ENCODE measurements at places on chromosomes 16 and 17. TPM values are rescaled to one million over a fixed set of nuclear protein-coding genes. Genes with fewer than 3 reads are reported as not detected.

DNA sequence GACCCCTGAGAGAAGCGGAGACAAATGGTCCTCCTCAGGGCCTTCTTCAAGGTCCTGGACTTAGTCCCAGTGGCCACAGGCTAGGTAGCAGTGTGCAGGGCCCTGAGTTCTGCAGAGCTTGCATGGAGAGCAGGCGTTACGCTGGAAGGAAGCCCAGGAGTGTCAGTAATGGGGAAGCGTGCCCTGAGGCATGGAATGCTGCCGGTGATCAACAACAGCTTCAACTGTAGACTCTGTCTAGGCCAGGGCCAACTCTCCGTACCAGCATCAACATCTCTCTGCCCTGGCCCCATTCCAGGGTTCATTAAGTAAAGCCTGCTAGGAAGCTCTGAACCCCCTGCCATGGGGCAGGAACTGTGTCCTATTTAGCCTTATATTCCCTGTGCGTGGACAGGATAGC is 568 bp upstream of the TNK1 start:
- DNase-seq = no peak

DNA sequence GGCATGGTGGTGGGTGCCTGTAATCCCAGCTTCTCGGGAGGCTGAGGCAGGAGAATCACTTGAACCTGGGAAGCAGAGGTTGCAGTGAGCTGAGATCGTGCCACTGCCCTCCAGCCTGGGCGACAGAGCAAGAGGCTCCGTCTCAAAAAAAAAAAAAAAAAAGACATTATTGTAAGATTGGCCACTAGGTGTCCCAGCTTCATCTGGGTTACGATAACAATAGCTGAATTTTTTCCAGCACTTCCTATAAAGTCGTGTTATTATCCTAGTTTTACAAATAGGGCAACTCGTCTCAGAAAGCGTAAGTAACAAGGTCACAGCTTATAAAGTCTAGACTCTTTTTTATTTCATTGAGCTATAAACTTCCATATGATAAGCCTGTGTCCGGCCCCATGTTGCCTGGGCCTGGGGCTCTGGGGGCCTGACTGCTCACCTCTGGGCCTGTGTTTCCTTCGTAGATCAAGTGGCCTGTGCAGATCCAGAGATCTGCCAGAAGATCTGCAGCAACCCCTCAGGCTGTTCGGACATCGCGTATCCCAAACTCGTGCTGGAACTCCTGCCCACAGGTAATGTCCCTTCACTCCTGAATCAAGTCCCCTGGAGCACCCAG is 60.5 kb downstream of the SLC5A11 start:
- DNase-seq = no peak

DNA sequence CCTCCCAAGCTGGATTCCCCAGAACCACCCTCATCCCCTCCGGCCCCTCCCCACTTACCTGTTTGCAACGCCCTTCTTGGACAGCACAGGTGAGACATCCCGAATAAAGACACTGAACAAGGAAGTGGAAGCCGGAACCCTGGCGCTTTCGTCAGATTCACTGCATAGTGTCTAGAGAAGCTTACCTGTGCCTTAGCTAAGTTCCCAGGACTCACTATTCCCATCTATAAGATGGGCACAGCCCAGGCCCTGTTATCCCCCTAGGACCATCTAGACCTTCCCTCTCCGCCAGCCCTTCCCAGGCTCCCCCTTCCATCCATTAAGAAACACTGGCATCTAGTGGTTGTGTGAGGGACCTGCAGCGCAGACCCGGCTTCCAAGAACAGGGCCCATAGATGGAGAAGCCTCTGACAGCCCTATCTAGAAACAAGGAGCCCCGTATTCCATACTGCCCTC is 26.9 kb upstream of the RPL38 start:
- DNase-seq = peak; percentile 86

GRCh38 chr17:68867759-68868516 is 87.3 kb downstream of the ABCA8 start:
- no peak for DNase-seq

GRCh38 chr17:81398832-81399411 is 3.7 kb downstream of the BAHCC1 start:
- no peak for DNase-seq

- peak; percentile 96 for DNase-seq
Measured at GRCh38 chr17:44911133-44912001, 3.9 kb downstream of the GFAP start.

DNA sequence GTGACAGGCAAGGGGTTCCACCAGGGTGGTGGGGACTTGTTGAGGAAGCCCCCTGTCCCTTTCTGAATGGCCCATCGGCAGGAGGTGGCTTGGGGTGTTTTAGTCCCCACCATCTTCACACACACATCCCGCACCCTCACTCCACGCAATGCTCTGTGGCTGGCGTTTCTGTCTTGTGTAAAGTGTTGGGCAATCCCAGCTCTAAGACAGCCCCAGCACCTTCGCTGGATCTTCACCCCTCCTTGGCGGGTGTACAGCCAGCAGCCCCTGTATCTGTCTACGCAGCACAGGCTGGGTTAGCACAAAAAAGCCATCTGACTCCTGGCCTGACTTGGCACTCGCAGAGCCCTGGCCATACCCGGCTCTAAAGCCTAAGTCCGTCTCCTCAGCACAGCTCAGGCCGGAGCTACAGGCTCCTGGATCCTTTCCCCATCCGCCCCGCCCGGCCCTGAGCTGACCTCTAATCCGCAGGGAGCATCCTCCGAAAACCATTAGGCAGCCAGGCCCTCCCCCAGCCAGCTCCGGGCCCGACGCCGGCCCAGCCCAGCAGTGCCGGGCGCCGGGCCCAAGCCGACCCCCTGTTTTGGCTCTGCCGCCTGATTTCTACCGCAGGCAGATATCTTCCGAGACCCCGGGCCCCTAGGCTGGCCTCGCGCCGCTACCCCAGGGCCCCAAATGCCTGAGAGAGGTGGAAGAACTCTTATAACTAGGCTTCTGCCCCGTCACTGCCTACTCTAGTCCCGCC is 42.4 kb upstream of the TAC4 start:
- peak; percentile 92 for DNase-seq

- DNase-seq = peak; percentile 63
Measured at GRCh38 chr17:45149669-45150664, 1.7 kb downstream of the HEXIM1 start.

DNA sequence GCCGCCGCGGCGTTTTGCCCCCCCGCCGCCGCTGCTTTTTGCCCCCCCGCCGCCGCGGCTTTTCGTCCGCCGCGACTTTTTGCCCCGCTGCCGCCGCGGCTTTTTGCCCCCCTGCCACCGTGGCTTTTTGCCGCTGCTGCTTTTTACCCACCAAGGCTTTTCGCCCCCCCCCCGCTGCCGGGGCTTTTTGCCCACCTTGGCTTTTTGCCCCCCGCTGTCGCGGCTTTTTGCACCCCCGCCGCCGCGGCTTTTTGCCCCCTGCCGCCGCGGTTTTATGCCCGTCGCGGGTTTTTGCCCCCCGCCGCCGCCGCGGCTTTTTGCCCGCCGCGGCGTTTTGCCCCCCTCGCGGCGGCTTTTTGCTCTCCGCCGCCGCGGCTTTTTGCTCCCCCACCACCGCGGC is 1343.0 kb downstream of the TP53TG3F start:
- DNase-seq = peak; percentile 4

GRCh38 chr17:31806921-31807320 is 52.1 kb downstream of the COPRS start:
- DNase-seq = no peak

GRCh38 chr16:86806838-86807351 is 228.5 kb downstream of the FOXL1 start:
- DNase-seq = peak; percentile 77

- DNase-seq = peak; percentile 98
Measured at GRCh38 chr16:85275533-85276249, 163.4 kb upstream of the CIBAR2 start.

- no peak for DNase-seq
Measured at GRCh38 chr17:28327031-28327607, 8.1 kb downstream of the TMEM97 start.

DNA sequence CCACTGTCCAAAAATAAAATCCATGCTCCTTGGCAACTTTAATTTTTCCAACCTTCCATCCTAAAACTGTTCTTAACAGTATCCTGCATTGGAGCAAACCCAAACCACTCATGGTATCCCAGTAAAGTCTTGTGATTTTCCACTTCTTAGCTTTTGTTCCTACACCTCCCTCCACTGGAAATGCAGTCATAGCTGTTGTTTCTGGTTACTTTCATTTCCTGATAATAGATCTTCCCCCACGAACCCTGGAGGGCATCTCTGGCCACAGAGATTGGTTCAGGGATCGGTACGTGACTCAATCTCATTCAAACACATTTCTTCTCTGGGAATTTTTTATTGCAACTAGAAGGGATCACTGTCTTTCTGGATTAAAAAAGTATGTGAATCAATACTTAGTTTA is 276.0 kb downstream of the GRIN2A start:
- DNase-seq = no peak

GRCh38 chr17:34411646-34412421 is 48.8 kb upstream of the CCL1 start:
- no peak for DNase-seq

- peak; percentile 98 for DNase-seq
Measured at GRCh38 chr16:85253084-85253941, 141.0 kb upstream of the CIBAR2 start.

DNA sequence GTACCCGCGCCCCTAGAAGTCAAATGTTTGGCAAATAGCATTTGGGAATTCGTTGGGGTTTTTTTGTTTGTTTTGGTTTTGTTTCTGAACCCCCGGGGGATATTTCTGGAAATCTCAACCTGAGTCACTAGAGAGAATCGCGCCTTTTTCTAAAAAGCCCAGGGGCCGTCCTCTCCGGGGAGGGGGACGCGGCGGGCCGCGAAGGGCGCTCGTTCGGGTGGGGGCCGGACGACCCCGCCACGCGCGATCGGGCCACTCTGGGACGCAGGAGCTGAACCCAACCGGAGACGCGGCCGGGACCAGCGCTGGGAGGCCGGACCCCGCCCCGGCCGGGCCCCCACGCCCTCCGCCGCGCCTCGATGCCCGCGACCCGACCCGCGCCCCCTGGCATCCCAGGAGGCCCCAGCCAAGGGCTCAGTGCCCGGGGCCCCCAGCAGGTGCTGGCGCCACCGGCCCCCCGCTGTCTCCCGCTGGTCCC is 302 bp downstream of the LITAF start:
- DNase-seq = no peak

DNA sequence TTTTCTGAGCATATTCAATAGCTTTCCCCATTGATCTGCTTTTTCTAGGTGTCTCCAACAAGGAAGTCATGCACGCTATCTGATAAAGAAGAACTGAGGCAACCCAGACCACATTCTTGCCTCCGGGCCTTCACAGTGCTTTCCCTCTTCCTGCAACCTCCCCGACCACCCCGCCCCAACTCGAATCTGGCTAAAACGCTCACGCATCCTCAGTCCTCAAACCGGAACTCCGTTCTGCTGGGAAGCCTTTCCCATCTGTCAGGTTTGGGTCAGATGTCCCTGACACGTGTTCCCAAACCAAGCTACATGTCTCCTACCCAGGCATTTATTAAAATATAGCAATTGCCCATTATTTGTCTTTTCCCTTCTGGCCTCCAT is 112.7 kb downstream of the VPS53 start:
- DNase-seq = no peak

DNA sequence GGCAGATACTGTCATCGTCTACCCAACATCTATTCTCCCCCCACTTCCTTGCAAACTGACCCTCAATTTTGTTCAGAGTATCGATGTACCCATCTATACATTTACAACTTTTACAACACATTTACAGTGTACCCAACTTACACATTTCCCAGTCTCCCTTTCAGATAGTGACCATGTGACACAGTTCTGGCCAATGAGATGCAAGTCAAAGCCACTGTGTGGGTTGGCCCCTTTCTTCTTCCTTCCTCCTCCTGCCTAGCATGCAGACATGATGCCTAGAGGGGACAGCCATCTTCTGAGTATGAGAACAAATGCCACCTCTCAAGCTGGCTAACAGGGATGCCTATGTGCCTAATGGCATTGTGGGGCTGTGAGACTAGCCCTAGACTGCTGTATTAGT is 11.3 kb upstream of the NFAT5 start:
- DNase-seq = no peak

DNA sequence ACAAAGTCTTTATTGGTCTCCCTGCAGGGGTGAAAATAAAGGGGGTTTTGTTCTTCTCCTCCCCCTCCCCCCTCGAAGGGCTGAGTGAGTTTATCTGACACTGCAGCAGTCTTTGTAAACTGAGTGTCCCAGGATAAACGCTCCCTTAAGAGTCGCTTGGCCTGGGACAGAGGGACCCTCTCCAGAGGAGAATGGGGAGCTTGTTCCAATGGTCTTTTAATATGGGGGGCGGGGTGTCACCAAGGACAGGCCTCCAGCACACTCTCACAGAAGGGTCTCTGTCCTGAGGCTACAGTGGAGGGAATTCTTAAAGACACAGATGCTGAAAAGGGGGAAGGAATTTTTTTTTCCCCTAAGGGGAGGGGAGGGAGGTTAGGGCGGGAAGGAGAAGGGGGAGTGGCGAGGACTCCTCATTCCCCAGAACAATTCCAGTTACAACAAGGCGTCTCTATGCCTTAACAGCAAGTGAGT is 455.5 kb downstream of the SOX9 start:
- peak; percentile 82 for DNase-seq

- no peak for DNase-seq
Measured at GRCh38 chr17:60630352-60630751, 30.4 kb downstream of the PPM1D start.

- DNase-seq = no peak
Measured at GRCh38 chr17:39705786-39706348, 6.0 kb downstream of the ERBB2 start.

DNA sequence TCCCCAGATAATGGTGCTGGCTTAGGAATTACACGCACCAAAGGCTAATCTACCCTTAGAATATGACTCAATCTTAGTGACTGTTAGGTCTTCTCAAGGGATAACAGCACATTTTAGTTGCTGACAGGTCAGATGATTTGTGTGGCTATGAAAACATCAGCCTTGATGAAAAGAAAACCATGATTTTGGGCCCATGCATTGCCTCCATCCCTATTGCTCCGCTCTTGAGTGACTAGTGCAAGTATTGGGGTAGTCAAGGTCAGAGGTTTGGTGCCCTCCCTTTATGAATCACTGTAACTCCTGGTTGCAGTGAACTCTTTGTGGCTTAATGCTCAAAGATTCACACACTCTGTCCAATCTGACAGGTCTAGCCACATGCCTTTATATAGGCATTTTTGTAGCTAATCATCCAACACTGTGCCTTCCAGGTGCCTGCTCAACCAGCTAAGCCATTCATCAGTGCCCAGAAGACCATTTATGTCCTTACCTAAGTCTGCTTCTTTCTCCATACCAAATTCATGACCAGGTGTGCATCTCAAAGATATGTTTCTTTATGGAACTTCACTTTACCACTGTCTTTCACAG is 251.6 kb downstream of the KCNJ2 start:
- DNase-seq = no peak

- no peak for DNase-seq
Measured at GRCh38 chr17:35641032-35641431, 53.9 kb downstream of the AP2B1 start.

SHISA9 gene
- total RNA-seq = 11.6 TPM

ZG16B gene
- total RNA-seq = not detected

HSD11B2 gene
- 35.1 TPM for total RNA-seq

CBLN1 gene
- 2.5 TPM for total RNA-seq

NOD2 gene
- total RNA-seq = 0.33 TPM

ATAD5 gene
- 14.3 TPM for total RNA-seq

CDH11 gene
- 12.9 TPM for total RNA-seq

PERCC1 gene
- not detected for total RNA-seq

HEXIM1 gene
- 4.6 TPM for total RNA-seq

MMD gene
- 57.0 TPM for total RNA-seq

HOXB1 gene
- total RNA-seq = 4.5 TPM

EVPL gene
- total RNA-seq = 0.26 TPM

CHRNE gene
- 0.67 TPM for total RNA-seq

Measured in H7 (cell line).